NCI-H1092 (cell line): ENCODE measurements at places on chromosomes 5 and 9.

- DNase-seq = peak; percentile 14
Measured at GRCh38 chr9:120186276-120186675, 393.7 kb downstream of the CDK5RAP2 start.

DNA sequence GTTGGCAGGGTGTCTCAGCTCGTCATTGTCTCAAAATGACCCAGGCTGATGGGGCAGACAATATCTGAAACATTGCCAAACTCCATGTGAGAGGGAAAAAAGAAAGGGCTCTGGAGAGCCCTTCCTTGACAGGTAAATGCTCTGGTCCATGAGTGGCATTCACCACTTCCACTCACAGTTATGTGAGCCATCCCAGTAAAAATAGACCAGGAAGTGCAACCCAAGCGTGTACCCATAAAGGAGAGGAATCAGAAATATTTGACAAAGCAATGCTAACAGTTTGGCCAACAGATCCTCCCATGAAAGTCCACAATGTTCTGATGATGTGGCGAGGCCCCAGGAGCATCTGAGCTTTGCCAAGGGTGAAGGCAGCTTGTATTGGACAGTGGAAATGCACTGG lies 49.4 kb downstream of the ASTN2 start:
- DNase-seq = no peak

DNA sequence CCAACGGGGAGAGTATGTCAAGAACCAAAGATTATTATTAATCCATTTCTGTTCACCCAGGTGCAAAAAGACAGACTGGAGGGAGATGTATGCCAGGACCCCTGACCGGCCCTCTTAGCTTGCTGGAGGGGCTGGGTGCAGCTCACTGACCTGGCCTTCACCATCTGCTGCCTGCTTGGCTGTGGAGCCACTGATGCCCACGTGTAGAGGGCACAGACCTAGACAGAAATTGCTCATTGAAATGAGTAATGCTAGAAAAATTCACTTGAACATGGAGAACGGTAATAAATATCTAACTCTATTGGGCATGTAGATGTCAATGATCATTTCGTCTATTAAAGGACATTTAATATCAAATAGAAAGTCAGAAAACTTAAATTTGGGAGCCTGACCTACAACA lies 58.8 kb upstream of the ERCC6L2 start:
- no peak for DNase-seq

GRCh38 chr5:107820429-107820828 lies 149.7 kb upstream of the EFNA5 start:
- DNase-seq = no peak

GRCh38 chr5:55855509-55855908 lies 4.4 kb downstream of the IL31RA start:
- DNase-seq = no peak

GRCh38 chr5:82439750-82440445 lies 161.7 kb upstream of the RPS23 start:
- no peak for DNase-seq

- DNase-seq = peak; percentile 25
Measured at GRCh38 chr5:34656001-34656699, at the start of gene RAI14. Gene RAI14, plus strand, starts transcription at chr5:34656328. Its CDS starts 30,592 bp downstream, at chr5:34686920.

DNA sequence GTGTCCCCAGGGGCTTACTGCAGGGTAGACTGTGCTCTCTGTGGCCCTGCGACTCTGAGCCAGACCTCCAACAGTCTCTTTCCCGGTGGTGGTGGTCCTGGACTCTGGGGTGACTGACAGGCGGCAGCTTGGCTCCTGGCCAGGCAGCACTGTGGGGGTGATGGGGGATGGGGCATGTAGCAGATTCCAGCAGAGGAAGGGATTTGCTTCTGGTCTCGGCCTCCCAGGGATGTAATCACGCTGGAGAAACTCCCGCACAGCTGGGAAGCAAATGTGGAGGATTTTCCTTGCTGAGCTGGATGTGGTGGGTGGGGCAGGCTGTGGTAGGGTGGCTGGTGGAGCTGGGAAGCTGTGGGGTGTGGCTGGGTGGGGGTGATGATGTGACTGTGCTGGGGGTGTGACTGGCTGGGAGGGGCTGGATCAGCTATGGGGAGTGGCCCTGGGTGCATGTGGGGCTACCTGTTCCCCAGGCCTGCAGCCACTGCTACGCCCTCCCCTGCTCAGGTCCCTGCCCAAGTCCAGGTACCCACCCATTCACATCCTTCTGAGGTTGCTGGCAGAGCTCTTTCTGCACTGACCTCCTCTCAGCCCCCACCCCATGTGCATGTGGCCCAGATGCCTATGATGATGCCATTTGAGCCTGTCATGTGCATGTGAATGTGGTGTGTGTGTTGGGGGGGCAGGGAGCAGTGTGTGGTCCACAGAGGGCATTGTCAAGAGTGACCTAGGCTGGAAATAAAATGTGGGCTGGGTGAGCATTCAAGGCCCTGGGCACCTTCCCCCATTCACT lies 3.8 kb downstream of the NDST1 start:
- no peak for DNase-seq

DNA sequence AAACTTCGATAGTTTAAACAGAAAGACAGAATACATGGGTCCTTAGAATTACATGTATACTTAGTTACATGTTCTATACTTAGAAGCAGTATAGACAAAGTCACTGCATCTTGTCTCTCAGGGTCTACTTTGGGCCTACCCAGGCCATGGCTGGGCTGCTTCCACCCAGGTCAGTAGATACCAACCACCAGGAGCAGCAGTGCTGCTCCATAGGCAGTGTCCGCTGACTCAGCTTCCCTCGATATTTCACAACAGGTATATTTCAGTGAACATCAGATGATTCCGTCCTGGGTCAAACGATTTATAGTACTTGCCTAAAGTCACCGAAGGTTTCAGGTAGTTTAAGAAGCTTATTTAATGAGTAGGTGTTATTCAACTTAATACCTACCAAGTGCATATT lies 18.0 kb downstream of the IARS1 start:
- no peak for DNase-seq

- no peak for DNase-seq
Measured at GRCh38 chr5:173781816-173782670, 106.1 kb upstream of the CPEB4 start.

- no peak for DNase-seq
Measured at GRCh38 chr5:124630767-124631704, 115.4 kb downstream of the ZNF608 start.

- no peak for DNase-seq
Measured at GRCh38 chr5:6228257-6229250, 149.8 kb downstream of the MED10 start.

GRCh38 chr5:5105531-5105930 lies 34.6 kb upstream of the ADAMTS16 start:
- DNase-seq = no peak

DNA sequence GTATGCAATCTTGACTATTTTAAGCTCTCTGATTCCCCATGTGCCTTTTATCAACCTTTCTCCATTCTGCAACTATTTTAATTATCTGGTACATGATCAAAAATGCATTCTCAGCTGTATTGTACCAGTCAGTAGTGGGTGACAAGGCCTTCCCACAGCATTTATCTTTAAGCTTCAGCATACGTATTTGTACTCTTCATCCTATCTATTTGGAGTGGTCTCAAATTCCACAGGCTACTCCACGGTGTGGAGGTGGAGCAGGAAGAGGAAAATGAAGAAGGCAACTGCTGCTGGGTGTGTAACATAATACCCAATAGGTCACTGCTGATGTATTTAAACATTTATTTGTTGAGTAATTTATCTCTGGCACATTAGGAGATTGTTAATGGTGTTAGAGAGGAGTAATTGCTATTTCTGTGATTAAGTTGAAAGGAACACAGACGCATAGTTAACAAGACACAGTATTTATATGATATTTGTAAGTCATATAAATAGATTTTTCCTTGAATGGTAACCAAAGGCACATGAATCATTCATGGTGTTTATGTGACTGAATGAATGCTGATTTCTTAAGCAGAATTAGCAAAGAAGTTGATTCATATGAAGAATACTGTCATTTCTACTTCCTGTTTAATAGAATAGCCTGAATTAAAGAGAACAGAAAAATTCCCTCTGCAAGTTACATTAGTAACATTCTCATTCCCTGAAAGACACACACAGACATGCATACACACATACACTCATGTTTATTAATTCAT lies 153.8 kb upstream of the NR3C1 start:
- DNase-seq = peak; percentile 8

DNA sequence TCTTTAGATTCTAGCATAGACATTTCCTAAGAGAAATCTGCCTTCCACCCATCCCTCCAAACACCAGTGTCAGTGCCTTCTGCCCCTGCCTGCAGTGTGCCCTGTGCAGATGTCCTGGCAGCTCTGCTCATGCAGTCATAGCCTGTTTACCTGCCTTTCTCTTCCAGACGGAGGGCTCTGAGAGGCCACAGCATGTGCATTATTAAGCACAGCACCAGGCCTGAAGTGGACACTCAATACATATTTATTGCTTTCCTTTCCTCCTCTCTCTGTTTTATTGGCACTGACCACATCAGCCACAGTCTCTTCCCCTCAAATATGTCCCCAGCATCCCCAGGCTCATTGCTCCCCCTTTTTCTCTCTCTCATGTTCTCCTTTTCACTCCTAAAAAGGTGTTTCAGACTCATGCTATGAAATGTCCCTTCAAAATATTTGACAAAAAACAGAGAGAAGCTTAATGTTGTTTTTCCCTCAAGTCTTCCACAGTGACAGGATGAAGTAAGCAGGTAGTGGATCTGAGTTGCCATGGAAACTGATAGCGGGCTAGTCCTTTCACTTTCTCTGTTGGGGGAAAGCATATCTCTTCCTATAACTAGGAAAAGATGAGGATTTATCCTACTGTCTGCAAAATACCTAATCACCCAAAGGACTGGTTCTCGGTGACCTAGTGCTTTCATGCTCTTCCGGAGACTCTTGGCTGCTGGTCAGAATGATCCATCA lies 100.9 kb downstream of the ATP10B start:
- DNase-seq = peak; percentile 6

DNA sequence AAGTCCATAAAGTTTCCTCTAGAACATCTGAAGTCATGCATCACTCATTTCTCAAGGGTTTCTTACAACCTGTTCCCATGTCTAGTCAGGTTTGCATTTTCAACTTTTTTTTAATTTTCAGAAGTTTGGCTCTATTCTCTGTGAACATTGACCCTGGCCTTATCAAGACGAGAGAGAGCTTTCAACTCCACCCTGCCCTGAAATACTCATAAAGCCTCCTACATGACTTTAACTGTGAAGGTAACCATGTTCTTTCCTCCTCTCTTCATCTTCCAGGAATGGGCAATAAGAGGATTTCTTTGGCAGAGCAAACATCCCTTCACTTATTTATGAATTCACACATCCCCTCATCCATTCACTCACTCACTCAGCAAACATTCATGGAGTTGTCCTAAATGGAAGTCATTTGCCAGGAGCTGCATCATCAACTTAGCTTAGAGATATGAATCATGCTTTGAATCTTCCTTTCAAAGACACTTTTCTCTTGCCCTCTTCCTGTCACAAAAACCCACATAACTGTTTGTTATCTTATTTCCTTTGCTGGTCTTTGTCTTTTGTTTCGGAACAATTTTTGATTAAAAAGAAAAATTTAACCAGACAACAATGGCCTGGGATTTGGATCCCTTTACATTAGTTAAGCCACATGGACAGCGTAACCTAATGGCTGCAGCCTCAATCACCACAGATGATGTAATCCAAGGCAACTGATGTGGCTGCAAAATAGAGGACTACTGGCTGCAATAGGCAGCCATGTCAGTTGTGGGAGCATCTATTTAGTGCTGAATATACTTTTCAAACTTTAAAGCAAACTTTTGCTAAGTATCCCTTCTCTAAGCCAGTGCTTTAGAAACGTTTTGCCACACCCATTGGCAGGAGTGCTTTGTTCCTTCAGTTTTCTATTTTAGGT lies 43.0 kb upstream of the GNAQ start:
- no peak for DNase-seq

DNA sequence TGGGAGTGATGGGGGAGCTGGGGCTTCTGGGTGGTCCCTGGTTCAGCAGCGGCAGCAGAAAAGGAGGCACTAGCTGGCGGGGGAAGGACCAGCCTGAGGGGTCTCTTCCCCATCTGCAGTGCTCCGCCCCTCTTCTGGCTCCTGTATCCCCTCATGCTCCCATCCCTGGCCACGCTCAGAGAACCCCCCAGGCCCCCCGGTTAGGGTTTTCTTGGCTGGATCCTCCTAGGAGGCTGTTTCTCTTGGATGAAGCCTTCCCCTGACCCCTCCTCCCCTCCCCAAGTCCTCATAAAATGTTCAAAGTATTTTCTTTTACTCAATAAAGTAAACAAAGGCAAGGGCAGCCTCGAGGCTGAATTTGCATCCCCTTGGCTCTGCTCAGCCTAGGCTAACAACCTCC lies 60.8 kb downstream of the FGF18 start:
- no peak for DNase-seq

DNA sequence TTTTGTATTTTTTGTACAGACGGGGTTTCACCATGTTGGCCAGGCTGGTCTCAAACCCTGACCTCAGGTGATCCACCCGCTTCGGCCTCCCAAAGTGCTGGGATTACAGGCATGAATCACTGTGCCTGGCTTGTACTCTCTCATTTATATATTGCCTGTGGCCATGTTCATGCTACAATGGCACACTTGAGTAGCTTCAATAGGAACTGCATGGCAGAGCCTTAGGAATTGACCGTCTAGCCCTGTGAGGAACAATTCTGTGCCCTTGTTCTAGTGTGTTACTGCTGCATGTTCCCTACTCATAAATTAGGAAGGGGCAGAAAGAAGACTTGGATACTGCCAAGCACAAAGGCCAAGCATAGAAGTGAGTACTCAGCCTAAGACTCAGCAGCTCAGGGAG lies 104.2 kb downstream of the LIFR start:
- no peak for DNase-seq

GRCh38 chr9:38442473-38443096 lies 18.3 kb upstream of the IGFBPL1 start:
- no peak for DNase-seq

DNA sequence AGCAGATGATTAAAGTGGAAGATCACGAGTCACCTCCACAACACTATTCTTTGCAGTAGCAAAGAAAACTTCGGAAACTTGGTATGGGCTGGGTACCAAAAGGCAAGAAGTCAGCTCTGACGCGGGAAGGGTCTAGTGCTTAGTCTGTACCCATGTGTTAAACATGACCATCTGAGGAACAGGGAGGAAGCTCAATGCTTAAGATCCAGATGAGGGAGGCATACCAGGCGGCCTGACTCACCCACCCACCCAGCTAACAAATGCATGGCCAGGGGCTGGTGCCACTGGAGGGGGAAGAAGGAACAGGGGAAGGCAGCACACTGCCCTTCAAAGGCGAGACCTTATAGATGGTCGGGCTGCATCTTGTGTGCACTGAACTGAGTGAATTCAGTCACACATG lies 41.8 kb downstream of the CAMSAP1 start:
- DNase-seq = no peak

GRCh38 chr9:3457175-3457574 lies 68.6 kb downstream of the RFX3 start:
- no peak for DNase-seq

- no peak for DNase-seq
Measured at GRCh38 chr9:82126256-82126655, 137.7 kb downstream of the SPATA31D1 start.

GRCh38 chr5:6450319-6450833 lies 1.7 kb downstream of the UBE2QL1 start:
- no peak for DNase-seq

DNA sequence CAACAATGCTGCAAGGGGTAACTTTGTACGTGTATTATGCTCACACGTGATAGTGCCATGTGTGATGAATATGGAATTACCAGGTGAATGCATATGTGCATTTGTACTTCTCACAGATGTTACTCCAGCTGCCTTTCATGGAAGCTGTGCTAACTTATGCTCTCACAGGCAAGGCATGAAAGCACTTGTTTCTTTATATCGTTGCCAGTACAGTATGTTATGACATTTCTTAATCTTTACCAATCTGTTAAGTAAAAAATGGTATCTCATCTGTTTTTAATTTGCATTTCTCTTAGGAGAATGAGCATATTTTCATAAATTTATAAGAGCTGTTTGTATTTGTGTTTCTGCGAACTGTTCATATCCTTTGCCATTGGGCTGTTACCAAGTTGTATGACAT lies 311.8 kb upstream of the DMRT1 start:
- DNase-seq = no peak
